ENCODE measurements at places on chromosomes 3 and 15. TPM values are rescaled to one million over a fixed set of nuclear protein-coding genes. Genes with fewer than 3 reads are reported as not detected.

The PARL gene
- 28.8 TPM for total RNA-seq

The SLITRK3 gene
- total RNA-seq = not detected

The EXOG gene
- 6.7 TPM for total RNA-seq

The ZIC1 gene
- total RNA-seq = not detected

The GRK7 gene
- not detected for total RNA-seq

The AMIGO3 gene
- total RNA-seq = not detected

The ALG1L2 gene
- not detected for total RNA-seq

The GOLGA8S gene
- total RNA-seq = 0.13 TPM

The CD80 gene
- under 0.01 TPM for total RNA-seq

The MUC4 gene
- total RNA-seq = not detected

The UTS2B gene
- not detected for total RNA-seq

The ABTB1 gene
- total RNA-seq = 12.8 TPM

The KLHL40 gene
- not detected for total RNA-seq

The ARNT2 gene
- 0.13 TPM for total RNA-seq

The HHATL gene
- total RNA-seq = not detected

The PLCH1 gene
- under 0.01 TPM for total RNA-seq

The GRIP2 gene
- not detected for total RNA-seq

The FBXW12 gene
- not detected for total RNA-seq
